ENCODE measurements at places on chromosomes 11 and 22.
A peak's percentile ranks its signal among the peaks of the same experiment; 100 is the strongest.

DNA sequence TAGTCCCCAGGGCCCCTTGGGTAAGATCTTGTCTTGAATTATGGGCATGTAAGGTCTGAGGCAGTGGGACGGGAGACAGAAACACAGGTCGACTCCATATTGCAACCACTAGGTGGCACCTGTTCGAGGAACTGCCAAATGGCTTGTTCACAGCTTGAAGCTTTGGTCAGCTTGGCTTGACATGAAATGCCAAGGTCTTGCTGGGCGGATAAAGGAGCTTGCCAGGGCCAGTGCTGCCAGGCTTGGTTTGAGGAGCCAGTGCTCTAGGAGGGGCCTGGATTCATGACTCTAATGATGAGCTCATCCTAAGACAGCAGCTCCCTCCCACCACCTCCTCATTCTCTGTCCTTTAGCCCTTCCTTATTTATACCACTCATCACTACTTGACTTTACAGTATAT lies 11.9 kb upstream of the NRIP3 start:
- DNase-seq, result peak; percentile 6

DNA sequence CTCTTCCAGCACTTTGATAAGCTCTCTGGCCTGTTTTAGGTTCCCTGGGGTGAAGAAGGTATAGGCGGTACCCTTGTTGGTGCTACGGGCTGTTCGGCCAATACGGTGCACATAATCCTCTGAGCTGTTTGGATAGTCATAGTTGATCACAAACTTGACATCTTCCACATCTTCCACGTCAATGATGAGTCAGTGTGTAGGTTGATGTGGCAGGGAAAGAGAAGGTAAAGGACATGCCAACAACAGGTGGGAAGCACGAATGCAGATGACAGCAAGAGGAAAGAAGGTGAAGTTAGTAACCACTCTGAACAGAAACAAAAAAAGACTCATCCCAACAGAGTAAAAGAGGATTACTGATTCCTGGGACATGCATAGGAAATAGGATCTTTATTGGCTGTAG lies 18.2 kb downstream of the DDX17 start:
- no peak for DNase-seq

- DNase-seq, result no peak
Observed at GRCh38 chr22:48104102-48104738, 1341.8 kb downstream of the TBC1D22A start.

DNA sequence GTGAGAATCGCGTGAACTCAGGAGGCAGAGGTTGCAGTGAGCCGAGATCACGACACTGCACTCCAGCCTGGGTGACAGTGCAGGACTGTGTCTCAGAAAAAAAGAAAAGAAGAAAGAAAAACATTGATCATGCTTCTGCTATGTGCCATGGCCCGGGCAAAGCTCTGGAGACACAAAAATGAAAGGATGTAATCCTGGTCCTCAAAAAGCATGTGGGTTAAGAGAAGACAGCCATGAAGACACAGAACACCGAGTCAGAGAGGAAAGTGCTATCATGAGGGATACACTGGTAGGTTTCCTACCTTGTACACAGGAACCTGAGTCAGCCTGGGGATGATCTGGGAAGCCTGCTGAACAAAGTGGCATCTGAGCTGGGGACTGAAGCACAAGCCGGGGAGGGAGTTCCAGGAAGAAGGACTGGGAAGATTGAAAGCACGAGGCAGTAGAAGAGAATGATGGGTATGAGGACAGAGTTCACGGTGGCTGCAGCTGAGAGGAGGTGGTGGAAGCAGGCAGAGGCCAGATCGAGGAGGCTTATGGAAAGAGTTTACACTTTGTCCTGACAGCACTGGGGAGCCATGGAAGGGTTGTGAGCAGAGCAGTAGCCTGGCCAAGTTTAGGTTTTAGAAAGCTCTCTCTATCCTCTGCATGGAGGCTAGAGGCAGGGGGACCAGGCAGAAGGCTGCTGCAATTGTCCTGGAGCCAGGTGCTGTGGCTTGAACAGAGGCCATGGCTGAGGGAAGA lies 9.9 kb upstream of the MAFF start:
- no peak for DNase-seq

- DNase-seq, result no peak
Observed at GRCh38 chr22:30674482-30674881, 6.8 kb upstream of the DUSP18 start.

DNA sequence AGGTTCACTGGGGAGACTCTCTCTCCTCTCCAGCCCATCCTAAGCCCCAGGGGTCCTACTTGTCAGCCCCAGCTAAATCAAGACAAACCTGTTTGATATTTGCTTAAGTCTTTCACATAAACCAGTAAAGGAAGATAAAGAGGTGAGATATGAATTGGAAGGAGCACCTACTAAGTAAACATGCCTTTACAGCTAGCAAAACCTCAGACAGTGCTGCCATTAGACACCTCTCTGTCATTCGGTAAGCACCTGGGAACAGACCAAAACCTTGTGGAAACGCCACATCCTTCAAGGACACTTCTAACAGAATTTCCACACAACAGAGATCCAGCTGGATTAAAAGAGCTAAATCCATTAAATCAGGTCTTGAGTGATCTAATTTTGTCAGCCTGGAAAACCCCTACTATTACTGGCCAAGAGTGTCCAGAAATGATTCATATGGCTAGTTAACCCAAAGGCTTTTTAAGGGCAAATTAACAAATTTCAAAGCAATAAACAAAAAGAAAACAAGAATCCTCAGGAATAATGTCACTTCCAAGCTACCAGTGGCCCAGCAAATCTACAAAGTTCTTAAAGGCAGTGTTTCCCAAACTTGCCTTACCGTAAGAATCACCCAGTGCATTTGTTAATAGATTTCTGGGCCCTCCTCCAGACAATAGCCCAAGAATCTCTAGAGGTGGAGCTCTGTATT lies 2.4 kb downstream of the VPS37C start:
- no peak for DNase-seq

DNA sequence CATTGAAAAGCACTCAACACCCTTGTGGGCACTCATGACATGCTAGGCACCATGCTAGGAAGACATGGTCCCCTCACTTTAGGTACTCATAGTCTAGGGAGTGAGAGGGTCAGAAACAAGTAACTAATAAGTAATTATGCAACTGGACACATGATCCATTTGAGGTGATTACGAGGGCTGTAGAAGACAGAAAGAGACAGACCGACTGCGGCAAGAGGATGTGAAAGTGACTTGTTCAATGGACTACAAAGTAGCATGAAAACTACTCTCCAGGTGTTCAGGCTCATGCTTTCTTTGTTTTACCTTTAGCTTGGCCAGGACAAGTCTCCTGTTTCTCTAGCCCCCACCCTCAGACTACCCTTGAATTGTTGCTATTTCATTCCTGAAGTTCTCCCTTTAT lies 310.8 kb upstream of the SORL1-AS1 start:
- no peak for DNase-seq

- no peak for DNase-seq
Observed at GRCh38 chr22:45864959-45865476, 111.9 kb downstream of the WNT7B start.

- DNase-seq, result no peak
Observed at GRCh38 chr11:28877340-28877739, 769.2 kb downstream of the METTL15 start.

GRCh38 chr11:2271077-2271326 lies 614 bp upstream of the ASCL2 start:
- peak; percentile 39 for DNase-seq

DNA sequence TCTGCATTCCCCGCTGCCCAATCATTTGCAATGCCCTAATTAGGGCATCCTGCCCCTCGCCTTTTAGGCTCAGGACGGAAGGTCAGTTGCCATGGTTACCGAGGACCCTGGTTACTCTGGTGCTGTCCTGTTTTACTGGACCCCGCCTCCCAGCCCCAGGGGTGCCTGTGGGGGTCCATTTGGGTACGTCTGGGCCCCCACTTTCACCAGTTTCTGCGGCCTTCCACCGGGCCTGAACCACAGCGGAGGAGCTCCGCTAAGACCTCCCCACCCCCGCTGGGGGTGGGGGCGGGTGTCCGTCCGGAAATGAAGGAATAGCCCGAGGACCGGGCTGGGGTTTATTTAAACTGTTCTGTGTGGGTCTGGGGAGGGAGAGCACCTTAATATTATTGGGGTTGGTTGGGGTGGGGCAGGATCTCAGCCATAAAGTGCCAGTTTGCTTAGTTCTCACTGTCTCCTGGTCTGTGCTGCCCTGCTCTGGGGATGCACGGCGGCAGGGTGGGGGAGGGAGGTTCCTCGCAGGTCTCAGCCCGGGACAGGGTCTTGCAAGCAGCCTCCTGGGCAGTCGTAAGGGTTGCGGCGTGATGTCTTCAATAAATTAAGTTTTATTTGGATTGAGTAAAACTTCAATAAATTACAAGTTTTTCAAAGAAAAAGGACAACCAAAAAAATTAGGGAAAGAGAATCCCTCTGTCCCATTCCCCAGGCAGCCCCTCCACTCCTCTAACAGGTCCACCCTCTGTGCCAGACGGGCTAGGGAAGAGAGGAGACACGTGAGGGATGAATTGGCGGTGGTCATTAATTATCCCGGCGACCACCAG lies 5.3 kb downstream of the PHOX2A start:
- no peak for DNase-seq

DNA sequence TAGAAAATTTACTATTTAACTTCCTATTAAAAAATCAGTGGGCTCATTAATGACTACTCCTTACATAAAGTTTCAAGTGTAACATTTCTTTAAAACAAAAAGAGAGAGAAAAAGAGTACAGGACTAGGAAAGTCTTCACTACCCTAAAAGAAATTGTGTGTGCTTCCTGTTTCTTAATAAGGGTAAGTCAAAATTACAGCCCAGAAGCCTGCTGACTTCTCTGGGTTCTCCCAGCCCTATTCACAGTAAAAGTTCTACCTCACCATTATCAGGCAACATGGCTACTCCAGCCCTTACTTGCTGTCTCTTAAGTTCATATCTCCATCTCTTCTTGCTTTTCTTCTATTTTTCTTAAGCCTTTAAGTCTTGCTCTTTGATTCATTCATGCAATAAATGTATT lies 20.3 kb upstream of the ZC3H12C start:
- no peak for DNase-seq

GRCh38 chr11:65402790-65403189 lies 16.4 kb downstream of the FRMD8 start:
- no peak for DNase-seq

DNA sequence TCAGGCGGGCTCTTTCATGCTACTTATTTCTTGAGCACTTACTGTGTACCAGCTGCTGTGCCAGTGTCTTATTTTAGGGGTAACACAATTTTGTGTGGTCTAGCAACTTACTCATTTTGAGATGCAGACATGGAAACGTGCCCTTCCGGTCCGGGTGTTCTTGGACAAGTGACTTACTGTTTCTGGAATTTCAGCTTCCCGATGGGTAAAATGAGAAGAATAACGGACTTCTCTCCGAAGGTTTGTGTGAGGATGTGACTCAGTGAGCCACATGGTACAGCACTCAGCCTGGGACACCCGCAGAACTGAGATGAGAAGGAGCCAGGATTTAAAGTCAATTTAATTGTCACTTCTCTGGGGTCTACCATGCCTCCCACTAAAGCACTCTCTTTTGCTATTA lies 114.5 kb upstream of the SYT13 start:
- DNase-seq, result no peak

- no peak for DNase-seq
Observed at GRCh38 chr11:75469785-75470405, 36.9 kb upstream of the KLHL35 start.

- DNase-seq, result no peak
Observed at GRCh38 chr11:10608584-10608983, 40.1 kb upstream of the LYVE1 start.

GRCh38 chr11:75314771-75315438 lies 36.6 kb downstream of the ARRB1 start:
- no peak for DNase-seq

DNA sequence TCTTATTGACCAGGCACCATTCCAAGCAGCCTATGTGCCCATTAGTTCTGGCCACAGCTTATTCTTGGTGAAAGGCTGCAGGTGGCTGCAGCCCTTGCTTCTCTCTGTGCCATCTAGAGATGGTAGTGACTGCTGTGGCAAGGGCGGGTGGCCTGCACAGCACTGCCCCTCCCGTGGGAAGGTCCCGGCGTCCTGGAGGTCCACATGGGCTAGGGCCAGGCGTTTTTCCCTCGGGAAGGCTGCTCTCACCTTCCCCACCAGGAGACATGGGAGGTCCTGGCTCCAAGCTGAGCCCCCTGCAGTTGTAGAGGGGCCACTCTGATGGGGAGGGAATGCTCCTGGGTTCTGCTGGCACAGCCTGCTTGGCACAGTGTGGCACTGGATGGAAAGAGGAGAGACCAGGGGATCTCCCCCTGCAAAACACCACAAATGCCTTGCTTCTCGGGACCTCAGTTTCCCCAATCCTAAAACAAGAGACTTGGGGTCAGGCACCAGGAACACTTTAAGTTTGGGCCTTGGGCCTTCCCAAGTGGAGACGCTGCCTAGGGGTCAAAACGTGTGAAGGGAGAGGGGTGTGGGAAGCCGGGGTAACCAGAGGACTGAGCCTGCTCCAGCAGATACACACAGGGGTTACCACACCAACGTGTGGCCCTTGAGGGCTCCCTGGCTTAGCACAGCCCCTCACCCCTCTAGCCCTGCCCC lies 10.0 kb upstream of the TBC1D22A start:
- DNase-seq, result no peak

DNA sequence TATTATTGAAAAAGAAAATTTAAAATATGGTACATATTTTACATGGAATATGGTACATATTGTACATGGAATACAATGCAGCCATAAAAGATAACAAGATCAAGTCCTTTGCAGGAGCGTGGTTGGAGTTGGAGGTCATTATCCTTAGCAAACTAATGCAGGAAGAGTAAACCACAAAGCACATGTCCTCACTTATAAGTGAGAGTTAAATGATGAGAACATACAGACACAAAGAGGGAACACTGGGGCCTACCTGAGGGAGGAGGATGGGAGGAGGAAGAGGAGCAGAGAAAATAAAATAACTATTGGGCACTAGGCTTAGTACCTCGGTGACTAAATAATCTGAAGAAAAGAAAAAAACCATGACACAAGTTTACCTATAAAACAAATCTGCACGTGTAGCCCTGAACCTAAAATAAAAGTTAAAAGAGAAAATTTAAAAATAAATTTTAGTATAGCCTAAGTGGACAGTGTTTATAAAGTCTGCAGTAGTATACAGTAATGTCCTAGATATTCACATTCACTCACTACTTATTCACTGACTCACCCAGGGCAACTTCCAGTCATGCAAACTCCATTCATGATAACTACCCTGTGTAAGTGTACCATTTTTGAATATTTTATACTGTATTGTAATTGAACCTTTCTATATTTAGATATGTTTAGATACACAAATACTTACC lies 204.4 kb downstream of the FAM76B start:
- no peak for DNase-seq

DNA sequence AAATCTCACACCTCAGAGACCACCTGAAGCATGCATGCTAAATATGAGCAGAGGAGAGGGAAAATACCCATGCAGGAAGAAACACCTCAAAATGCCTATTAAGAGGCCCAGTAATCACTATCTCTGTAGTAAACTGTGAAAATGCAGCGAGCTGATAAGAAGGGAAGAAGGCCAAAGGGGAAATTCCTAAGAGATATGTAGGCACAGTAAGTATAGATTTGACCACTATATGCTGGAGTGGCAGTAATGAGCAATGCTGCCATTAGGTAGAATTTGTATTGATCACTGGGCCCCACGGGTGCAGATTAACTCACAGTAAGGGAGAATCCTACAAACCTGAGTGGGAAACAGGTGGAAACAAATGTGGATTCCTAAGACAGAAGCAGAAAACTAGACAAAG lies 1813.1 kb upstream of the RAG2 start:
- DNase-seq, result no peak

GRCh38 chr11:10524471-10524870 lies 16.5 kb downstream of the RNF141 start:
- no peak for DNase-seq

- DNase-seq, result no peak
Observed at GRCh38 chr11:76622493-76623094, 48.0 kb downstream of the LRRC32 start.

- DNase-seq, result no peak
Observed at GRCh38 chr11:77449060-77449521, 24.8 kb downstream of the PAK1 start.

All from stimulated activated CD4-positive, alpha-beta T cell treated with anti-CD3 and anti-CD28 coated beads, Interleukin-1b, Interleukin-23, amount 100 ng/mL, for 4 hours (primary cell).